Right lobe of liver (tissue), 6 donors: ENCODE measurements at places on chromosomes 1 and 21.

GRCh38 chr1:168719306-168720111 is 9.5 kb downstream of the DPT start:
- no peak for DNase-seq

DNA sequence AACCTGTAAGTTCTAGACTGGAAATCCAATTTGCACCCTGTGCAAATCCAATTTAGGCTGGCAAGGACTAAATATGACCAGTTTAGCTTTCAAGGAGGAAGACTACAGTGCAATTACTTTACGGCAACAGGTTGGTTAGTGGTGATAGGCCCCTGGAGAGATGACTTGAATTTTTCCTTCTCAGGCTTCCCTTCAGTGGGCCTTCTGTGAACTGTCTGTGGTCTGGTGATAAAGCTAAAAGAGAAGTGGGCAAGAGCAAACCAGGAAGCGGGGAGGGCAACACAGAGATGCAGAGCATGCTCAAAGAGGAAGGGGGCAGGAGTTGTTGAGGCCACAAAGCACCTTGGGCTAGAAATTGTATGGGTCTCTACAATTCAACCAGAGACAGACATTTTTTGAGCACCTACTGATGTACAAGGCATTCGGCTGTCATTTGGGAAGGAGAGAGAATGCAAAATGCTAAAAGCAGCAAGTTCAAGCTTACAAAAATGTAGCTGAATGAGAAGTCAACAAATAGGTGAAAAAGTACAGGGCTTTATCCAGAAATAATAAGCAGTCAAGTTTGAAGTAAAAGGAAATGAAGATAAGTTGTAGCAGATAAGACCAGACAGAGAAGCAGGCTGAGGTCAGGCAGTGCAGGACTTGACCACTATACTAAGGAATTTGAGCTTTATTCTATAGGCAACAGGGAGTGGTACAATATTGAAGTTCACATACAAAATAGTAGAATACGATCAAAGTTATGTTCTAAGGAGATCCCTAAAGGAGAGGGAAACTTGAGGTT is 23.9 kb downstream of the INPP5B start:
- DNase-seq, result no peak

- DNase-seq, result no peak
These were observed 80.6 kb downstream of the NAV1 start for GRCh38 chr1:201619513-201619912.

DNA sequence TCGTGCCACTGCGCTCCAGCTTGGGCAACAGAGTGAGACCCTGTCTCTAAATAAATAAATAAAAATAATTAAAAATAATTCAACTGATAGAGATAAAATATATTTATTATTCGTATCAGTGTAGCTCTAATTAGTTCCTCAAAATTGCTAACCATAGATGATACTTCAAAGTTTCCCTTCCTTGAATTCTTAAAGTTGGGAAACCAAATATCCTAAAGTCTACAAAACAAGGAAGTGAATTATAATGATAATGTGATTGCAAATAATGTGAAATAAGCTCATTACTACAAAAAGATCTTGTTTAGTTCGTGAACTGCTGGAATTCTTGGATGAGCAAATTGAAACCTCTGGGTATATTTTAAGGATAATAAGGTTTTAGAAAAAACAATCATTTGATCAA is 60.5 kb downstream of the NUP210L start:
- DNase-seq, result no peak

- DNase-seq, result no peak
These were observed 15.4 kb downstream of the TRIM67 start for GRCh38 chr1:231177226-231177625.

GRCh38 chr21:15446223-15446622 is 283.6 kb upstream of the USP25 start:
- DNase-seq, result no peak

DNA sequence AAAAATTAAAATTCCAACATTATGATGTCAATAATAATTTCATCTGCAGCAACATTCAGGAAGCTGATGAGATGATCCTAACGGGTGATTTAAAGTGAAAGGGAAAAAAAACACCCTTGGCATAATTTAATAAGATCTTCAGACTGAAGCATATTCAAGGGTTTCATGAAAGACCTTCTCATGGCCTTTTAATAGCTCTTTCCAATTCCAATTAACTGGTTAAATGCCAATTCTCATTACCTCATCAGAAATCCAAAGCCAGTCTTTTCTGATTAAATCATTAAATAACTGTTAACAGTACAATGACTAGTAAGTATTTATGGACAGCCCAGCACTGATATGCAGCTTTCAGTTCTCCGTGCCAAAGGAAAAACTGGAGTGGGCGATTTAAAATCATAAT is 407.5 kb downstream of the SMYD3 start:
- no peak for DNase-seq
